Tibial nerve (tissue), 4 donors: ENCODE measurements at places on chromosomes 12 and 14.

- DNase-seq: no peak
These were observed 11.7 kb upstream of the CACNA2D4 start for GRCh38 chr12:1929985-1930802.

DNA sequence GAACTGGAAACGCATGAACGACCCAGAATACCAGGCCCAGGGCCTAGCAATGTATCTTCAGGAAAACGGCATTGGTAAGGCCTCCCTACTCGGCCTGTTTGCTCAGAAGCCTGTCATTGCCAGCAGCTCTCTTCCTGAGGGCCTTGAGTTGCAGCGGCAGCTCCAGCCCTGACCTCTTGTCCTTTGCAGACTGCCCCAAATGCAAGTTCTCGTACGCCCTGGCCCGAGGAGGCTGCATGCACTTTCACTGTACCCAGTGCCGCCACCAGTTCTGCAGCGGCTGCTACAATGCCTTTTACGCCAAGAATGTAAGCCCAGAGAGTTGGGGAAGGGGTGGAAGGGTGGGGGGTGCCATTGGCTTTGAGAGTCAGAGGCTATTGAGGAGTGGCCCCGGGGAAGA is 3.7 kb upstream of the IRF9 start:
- no peak for DNase-seq

DNA sequence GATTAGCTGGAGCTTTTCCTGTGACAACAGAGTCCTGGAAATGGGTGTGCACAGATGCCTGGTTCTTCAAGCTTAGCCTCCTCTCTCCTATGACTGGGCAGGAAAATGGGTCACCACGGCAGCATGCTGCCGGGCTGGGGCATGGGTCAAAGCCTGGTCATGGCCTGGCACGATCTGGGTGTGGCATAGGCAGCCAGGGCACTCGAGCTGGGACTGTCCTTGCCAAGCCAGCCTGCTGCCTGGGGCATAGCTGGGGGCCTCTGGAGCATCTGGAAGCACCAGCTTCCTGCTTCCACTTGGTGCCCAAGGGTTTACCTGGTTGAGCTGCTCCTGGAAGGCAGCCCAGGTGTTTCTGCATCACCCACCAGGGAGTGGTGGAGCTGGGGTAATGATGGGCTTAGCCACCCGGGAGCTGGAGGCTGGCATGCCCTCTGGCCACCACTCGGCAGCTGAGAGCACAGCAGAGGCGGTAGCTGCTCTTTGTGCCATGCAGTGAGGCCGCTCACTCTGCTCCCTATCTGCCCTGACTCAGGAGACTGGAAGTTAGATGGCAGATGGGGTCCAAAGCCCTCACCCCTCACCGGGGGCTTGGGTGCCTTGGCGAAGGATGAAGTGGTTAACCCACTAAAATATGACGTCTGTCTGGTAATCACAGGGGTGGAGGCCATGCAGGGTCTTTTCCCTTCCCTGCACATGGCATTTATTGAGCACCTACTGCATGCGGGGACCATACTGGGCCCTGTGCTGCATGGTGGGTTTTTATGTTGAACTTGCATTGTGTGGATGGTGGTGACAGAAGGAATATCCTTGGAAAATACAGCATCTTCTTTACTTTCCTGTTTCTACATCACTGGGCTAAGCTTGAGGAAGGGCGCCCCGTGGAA is 1.7 kb downstream of the OTUB2 start:
- no peak for DNase-seq

- no peak for DNase-seq
These were observed 3.1 kb upstream of the ATF7IP start for GRCh38 chr12:14362352-14362751.

GRCh38 chr12:101616027-101616494 is 21.3 kb downstream of the MYBPC1 start:
- no peak for DNase-seq

- DNase-seq: no peak
These were observed 312.8 kb upstream of the SLC16A7 start for GRCh38 chr12:59282999-59283398.

DNA sequence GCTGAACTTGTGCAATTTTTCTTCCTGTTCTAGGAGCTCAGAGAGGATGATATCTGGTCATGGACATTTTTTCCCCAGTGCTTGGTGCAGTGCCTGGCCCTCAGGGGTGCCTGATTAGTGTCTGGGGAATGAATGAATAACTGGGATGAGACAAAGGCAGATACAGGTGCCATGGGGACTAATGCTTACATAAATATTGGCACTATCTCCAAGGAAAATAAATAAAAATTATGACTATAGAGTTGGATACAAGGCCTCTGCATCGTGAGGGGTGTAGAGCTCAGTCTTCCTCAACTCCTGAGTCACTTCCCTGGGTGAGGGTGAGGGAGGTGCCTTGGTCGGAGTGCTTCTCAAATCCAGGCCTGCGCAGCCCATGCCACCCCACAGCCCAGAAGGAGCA is 188.6 kb downstream of the KCNA5 start:
- DNase-seq: no peak

GRCh38 chr12:65586796-65587195 is 237.5 kb upstream of the HMGA2 start:
- DNase-seq: no peak

DNA sequence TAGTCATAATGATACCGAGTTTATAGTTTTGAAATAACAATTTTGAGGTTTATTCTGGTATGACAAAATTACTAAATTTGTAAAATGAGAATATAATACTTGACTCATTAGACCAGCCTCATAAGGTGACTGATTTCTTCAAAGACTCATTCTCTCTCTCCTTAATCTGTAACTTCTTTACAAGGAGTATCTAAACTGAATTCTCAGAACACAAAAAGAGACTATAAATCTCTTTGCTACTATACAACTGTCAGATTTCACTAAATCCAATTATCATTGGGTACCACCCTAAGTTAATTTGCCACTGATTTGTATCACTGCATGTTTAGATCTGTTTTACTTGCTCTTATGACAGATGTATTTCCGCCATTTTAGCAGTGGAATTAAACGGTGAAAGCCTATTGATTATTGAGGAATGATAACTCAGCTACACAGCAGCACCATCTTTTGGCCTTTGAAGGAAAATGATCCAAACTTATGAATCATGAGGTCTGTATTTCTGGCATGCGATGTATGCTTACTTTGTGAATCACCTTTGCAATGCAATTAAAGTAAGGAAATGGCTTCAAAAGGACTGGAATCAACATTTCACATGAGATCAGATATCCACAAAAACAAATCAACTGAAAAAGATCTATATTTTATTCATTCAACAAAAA is 161.2 kb downstream of the RERGL start:
- no peak for DNase-seq

DNA sequence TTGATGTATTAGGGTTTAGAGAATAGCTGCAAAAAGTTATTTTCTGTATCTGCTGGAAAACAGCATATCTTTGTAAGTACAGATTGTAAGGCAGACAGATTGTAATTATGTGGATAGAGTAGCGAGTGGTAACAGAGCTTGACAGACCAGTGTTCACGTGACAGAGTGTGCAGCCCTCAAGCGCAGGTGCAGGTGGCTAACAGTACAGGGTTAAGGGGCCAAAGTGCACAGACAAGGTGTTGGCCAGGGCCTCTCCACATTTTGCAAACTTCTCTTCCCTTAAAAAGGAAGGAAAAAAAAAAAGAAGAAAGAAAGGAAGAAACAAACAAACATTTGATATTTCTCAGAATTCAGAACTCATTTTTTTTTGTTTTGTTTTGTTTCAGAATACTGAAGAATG is 25.2 kb upstream of the KLHL42 start:
- no peak for DNase-seq
